ENCODE measurements at places on chromosomes 6 and 20.

- no peak for DNase-seq
Observed at GRCh38 chr6:69487688-69488087, 309.1 kb downstream of the LMBRD1 start.

DNA sequence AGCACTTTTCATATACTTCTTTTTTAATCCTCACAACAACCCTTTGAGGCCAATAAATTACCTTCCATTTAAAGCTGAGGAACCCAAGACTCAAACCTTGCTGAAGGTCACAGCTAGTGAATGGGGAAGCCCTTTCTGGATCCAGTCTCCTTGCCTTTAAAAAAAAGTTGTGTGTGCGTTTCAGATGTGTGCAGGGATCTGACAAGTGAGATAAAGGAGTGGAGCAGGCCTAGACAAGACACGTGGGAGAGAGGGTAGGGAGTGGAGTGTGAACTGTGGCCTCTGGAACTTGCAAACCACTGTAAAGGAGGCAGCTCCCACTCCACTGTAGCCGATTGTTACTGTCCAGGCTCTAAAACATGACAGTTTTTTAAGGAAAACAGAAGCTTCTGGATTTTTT lies 1.9 kb downstream of the KLHL32 start:
- peak; percentile 1 for DNase-seq

DNA sequence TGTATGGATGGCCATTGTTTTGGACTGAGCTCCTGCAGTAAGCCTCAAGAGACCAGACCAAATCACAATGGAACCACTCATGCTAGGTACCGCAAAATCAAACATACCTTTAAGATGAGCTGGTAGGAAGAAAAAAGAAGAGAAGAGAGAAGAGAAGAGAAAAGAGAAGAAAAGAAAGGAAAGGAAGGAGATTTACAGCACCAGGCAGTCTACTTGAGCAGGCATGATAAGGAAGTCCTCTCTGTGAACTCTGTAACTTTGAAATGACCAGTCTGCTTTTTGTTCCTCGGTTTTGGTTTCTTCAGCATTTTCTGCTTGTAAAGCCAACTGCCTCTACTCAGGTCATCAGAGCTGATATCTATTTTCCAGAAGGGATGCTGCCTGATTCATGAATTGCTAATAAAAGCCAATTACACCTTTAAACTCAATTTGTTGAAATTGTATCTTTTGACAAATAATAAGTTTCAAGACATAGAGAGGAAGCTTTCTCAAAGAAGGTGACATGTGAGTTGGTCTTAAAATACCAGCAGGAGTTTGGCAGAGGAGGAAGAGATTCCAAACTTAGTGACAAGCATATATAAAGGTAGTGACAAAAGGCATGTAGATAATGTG lies 134.3 kb downstream of the UNC5CL start:
- no peak for DNase-seq

DNA sequence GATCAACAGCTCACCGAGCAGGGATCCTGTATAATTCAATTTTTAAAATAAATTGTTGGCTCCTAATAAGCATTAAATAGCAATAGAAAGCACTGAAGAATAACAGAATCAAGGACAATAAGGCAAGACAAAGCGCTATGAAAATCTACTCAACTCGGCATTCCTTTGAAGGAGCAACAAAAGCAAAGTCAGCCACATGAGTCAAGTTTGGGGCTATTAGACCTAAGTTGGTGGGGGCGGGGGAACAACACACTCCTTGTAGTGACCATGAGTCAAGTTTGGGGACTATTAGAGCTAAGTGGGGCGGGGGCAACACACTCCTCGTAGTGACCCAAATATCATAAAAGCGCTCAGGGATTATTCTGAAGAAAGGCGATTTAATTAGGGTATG lies 120.0 kb downstream of the FOXC1 start:
- DNase-seq, result no peak

- no peak for DNase-seq
Observed at GRCh38 chr6:63799813-63800212, 164.2 kb downstream of the PHF3 start.

GRCh38 chr20:24651171-24651975 lies 181.9 kb downstream of the SYNDIG1 start:
- DNase-seq, result peak; percentile 61

- no peak for DNase-seq
Observed at GRCh38 chr6:32790306-32790705, 26.5 kb downstream of the HLA-DOB start.

- peak; percentile 30 for DNase-seq
Observed at GRCh38 chr6:129890164-129890563, 29.0 kb upstream of the TMEM244 start.

DNA sequence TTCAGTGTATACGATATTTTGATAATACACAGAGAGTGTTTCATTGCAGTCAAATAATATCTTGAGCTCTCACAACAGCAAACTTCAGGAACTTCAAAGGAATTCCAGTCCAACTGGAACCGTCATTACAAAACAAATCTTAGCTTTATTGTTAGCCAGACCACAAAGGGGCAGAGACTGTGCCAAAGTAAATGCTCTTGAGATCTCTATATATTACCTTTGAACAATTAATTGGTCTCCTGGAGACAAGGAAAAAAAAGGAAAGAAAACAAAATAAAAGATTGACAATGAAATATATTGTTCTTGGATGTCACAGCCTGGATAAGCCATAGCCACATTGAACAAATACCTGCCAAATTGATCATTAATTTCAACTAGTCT lies 70.0 kb downstream of the FOXC1 start:
- DNase-seq, result peak; percentile 27

GRCh38 chr6:35368038-35368887 lies 25.9 kb downstream of the PPARD start:
- peak; percentile 50 for DNase-seq

Measured in fibroblast of pulmonary artery (primary cell).